ENCODE measurements at places on chromosomes 16 and 17.
A peak's percentile ranks its signal among the peaks of the same experiment; 100 is the strongest.

DNA sequence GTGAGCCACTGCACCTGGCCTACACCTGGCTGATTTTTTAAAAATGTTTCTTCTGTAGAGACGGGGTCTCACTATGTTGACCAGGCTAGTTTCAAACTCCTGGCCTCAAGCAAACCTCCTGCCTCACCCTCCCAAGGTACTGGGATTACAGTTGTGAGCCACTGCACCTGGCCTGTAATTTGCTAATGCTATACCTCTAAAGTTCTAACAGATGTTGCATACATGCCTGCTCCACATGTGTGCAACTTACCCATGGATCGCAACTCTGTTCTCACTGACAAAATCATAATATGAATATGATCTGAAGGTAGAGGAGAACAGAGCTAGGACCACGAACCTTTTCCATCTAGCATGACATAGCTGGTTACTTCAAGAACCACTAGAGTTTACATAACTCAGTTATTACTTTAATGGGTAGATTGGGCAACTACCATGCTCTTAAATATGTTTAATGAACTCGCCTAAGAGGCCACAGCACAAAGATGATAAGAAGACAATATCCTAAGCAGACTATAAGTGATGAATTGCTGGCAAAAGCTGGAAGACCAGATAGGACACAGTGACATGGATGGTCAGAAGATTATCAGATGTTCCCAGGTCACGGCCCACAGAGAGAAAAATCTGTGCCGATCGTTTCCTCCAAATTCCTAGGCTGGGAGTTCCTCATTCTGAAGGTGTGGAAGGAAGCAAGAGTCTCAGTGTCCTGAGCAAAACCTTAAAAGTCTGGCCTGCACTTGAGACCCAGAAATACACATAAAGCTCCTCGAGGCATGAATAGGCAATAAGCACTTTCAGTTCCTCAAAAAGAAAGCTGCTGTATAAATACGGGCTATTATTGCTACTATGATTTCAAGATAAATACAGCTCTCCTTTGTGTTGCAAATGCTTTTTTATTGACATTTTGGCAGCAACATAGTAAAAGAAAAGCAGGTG lies 53.6 kb upstream of the ICAM2 start:
- DNase-seq, result no peak

GRCh38 chr17:2700491-2701141 lies 10.9 kb downstream of the CLUH start:
- DNase-seq, result no peak

DNA sequence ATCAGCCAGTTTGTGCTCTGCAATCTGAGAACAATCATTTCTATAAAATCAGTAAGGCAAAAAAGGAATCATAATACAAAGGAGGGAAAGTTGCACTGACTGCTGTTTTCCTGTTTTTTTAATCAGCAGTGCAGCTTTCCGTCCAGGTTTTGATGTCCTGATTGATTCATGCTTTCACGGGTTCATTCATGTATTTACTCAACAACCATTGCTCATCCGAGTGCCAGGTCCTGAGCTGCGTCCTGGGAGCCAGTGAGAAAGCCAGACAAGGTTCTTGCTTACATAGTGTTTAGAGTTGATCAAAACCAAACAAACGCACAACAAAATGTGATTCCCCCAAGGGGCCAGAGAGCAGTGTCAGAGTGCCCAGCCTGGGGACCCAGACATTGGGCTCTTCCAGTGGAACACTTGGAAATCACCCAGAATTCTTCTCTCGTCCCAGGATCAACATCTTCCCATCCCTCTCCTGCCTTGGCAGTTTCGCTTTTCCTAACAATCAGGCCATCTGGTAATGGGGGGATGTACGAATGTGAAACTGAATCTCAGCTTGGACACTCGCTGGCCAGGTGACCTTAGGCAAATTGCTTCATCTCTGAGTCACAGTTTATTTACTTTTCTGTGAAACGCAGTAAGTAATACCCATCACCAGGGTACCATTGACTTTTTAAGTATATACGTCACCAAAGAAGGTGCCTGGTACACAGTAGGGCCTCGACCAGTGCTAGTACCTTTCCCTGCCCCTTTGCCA lies 13.3 kb upstream of the C1QL1 start:
- DNase-seq, result peak; percentile 28

- DNase-seq, result no peak
Observed at GRCh38 chr16:71629278-71630016, 3.5 kb downstream of the MARVELD3 start.

GRCh38 chr17:46771561-46772474 lies 46.7 kb downstream of the WNT3 start:
- no peak for DNase-seq

DNA sequence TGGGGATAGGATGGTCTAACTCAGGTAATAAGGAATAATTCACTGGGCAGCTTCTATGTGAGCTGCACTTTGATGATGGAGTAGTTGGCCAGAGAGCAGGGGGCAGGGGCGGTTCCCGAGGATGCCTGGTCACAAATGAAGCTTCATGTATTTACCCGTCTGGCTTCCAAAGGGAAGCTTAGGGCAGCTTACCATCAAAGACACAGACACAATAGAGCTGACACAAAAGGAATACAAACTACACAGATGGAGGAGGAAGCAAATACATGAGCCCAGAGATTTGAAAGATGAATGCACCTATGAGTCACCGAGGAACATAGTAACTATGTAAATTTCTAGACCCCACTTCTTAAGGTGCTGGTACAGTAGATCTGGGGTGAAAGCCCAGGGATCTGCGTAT lies 8.7 kb upstream of the EMP2 start:
- DNase-seq, result no peak

DNA sequence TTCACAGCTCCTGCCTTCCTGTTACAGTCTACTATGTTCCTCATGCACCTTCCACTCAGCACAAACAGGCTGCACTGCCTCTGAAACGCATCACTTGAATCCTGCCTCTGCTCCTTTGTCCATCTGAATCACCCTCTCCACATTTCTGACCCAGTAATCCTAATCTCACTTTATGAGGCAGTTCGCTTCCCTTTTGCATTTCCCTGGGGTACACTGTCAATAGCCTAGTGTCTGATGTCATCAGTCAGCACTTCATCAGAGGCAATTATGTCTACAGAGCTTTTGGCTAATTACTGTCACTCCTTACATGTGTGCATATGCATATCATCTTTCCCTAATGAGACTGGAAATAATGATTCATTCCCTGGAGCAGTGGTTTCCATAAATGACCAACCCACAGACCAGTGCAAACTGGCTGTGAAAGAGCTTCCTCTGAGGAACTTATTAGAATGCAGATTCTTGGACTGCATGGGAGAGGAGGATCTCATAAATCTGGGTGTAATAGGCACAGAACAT lies 23.6 kb downstream of the CA4 start:
- DNase-seq, result no peak

DNA sequence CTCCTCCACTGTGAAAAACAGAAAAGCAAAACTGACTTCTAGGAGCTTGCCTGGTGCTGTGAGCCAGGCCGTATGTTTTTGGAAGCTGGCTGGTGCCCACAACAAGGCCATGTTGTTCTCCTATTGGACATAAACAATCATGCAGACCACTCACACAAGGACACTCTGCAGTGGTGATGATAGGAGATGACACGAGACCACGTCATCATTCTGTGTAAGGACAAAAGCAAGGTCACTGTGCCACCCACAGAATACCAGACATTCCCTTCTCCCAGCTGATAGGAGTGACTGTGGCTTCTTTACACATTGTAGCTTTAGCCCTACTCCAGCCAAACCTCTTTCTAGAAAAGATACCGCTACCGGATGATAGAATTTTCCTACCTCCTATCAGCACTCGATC lies 47.7 kb upstream of the LCMT1 start:
- DNase-seq, result peak; percentile 72

GRCh38 chr17:10117581-10118001 lies 80.8 kb downstream of the GAS7 start:
- DNase-seq, result no peak

- DNase-seq, result no peak
Observed at GRCh38 chr17:14204084-14204483, 32.6 kb downstream of the CDRT15 start.

- no peak for DNase-seq
Observed at GRCh38 chr17:51352798-51353197, 92.5 kb downstream of the UTP18 start.

GRCh38 chr16:78629173-78629572 lies 529.7 kb downstream of the WWOX start:
- DNase-seq, result no peak

- peak; percentile 4 for DNase-seq
Observed at GRCh38 chr17:49899191-49899485, 51.3 kb upstream of the TAC4 start.

DNA sequence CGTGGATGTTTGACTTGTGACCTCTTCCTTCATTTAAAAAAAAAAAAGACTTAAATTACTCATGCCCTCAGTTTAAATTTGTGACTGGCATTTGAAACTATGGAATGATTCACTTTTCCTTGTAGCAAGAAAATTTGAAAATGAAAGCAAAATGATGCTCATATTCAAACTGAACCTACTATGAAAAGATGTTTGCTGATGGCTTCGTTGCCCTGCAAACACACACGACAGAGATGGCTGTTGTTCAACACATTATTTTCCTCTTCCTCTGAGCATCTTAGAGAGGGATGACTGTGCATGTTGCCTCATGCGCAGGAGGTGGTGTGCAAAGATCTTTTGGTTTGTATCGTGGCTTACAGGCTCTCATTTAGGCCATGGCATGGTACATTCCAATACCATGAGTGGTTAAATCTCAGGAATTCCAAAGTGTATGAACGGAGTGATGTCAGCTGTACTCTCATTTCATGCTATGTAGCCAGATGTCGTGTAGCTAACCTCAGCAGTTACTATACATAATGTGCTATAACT lies 164.5 kb downstream of the PRKCA start:
- DNase-seq, result peak; percentile 99

DNA sequence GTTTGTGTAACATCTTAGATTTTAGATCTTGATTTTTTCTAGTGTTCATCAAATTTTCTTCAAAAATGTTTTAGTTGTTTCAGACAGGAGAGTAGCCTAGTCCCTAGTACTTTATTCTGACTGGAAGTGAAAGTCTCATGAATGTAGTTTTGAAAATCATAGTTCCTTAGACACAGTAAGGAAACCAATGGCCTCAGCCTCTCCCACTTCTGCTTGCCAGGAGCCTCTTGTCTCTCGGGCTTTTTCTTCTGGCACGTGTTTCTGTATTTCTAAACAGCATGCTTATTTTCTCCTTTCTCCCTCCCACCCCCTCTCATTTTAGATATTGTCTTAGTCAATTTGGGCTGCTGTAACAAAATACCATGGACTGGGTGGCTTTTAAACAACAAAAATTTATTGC lies 9.8 kb downstream of the SLFN5 start:
- peak; percentile 38 for DNase-seq
